KBM-7 (cell line): ENCODE measurements at places on chromosomes 2 and 18.
A peak's percentile ranks its signal among the peaks of the same experiment; 100 is the strongest.

DNA sequence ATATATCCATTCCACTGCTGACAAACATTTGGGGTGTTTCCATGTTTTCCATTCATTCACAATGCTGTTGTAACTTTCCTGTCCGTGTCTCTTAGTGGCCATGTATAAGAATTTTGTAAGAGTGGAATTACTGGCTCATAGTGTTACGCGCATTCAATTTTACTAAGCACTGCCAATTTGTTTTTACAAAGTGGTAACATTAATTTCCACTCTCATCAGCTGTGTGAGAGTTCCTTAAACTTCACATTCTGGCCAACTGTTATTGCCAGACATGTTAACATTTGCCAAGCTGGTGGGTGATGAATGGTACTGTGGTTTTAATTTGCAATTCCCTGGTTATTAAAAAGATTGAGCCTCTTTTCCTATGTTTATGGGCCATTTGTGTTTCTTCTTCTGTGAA lies 134.2 kb downstream of the DTNB start:
- no peak for DNase-seq

DNA sequence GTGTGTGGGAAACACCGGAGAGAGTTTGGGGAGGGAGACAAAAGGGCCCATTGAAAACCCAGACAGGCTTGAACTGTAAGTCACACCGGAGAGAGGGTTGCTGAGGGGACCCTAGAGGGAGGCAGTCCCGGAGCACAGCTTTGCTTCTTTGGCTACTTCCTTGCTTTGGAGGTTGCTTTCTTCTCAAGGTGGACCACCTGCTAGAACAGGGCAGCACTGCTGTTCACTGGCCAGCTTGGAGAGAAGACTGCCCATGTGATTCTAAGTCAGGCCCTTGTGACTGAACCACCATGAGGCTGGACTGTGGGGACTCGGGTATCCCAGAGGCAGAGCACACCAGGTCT lies 4.4 kb downstream of the ACTG2 start:
- DNase-seq, result no peak

GRCh38 chr2:3432693-3433338 lies 53.3 kb downstream of the TRAPPC12 start:
- DNase-seq, result no peak

DNA sequence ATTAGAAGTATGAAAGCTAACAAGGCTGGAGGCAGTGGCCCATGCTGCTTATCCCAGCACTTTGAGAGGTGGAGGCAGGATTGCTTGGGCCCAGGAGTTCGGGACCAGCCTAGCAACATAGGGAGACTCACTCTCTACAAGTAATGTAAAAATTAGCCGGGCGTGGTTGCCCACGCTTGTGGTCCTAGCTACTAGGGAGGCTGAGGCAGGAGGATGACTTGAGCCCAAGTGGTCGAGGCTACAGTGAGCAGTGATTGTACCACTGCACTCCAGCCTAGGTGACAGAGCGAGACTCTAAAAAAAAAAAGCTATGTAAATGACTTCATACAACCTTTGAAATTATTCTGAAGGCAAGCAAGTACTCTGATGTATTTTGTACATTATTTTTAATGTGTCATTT lies 1.5 kb downstream of the RMDN2 start:
- no peak for DNase-seq

DNA sequence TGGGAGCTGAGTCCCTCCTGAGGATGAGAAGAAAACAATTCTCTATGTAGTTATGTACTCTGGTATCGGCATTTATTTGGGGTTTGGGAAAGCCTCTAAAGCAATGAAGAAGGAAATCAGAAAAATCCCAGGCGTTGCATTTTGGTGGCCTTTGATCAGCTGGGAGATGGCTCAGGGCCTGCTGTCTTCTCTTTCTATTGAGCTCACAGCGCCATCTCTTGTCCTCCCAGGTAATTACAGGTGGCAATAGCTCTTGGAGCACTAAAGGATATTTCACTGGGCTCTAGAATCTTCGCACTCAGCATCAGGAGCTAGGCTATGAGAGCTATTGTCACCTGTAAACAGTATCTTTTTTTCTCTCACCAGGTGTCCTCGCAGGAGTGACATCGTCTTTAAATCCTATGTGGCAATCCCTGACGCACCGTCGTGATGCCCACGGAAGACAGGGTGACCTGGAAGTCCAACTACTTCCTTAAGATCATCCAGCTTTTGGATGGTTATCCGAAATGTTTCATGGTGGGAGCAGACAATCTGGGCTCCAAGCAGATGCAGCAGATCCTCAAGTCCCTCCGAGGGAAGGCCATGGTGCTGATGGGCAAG lies 76.1 kb upstream of the PMAIP1 start:
- peak; percentile 62 for DNase-seq

- DNase-seq, result no peak
Observed at GRCh38 chr18:74528913-74529312, 5.4 kb upstream of the CNDP1 start.

DNA sequence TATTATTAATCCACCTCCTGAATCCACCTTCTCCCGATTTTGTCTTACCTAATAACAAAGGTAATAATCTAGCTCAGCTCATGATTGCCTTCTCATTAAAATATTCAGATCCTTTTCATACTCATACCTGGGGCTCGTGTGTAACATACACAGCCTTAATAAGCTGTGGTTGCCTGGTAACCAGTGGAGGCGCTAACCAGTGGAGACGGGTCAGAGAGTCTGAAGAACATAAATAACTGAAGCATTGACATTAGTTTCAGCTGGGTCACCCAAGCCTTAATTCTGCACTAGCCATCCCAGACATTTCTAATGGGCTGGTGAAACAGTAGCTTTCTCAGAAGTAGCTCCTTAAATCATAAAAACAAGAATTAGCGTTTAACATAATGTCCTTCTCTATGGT lies 14.8 kb upstream of the DTNA start:
- DNase-seq, result no peak

- DNase-seq, result no peak
Observed at GRCh38 chr2:122627388-122627787, 871.9 kb downstream of the TSN start.

DNA sequence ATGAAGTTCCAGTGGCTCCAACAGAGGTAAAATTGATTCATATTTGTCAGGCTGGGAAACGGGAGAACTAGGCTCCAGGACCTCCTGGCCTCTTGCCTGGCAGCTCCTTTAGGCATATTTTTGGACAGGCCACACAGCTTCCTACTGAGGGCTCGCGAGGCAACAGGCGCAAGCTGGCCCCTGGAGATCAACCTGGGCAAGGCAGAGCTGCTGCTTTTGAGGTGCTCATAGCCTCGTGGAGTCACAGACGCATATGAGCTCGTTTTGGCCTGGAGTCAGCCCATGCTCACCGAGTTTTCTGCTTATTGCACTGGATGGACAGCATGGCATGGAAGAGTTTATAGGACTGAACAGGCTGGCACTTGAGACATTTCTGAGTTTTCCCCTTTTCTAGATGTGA lies 97.7 kb downstream of the CAPN13 start:
- no peak for DNase-seq

DNA sequence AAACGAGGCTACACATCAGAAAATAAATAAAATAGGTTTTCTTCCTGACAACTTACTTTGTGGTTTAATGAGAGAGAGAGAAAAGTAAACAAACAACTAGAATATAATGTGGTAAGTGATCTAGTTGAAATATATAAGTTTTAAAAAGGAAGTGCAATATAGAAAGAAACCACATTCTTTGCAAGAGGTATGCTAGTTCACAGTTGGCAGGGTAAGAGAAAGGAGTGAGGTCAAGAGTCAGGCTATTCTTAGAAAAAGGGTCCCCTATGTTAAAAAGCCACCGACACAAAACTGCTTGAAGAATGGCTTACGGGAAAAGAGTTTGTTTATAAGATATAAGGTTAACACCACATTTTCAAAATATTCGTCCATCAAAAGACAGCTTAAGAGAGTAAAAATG lies 462.1 kb downstream of the ERBB4 start:
- no peak for DNase-seq

DNA sequence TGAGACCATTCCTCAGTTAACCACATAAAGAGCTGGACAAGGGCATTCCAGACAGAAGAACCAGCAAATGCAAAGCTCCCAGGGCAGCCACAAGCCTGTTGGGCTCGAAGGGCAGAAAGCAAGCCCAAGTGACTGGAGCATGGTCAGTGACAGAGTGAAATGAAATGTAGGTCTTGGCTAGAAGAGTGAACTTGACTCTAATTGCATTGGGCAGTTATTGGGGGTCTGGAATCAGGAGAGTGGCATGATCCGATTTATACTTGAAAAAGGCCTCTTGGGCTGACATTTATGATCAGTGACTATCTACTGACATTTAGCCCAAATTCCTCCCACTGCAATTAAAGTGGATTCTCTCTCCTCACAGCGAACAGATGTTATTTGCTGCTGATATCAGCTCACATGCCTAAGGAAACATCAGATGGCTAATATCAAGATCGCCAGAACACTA lies 152.5 kb upstream of the KLF7 start:
- DNase-seq, result no peak

- DNase-seq, result no peak
Observed at GRCh38 chr2:39679805-39680204, 14.1 kb downstream of the TMEM178A start.

DNA sequence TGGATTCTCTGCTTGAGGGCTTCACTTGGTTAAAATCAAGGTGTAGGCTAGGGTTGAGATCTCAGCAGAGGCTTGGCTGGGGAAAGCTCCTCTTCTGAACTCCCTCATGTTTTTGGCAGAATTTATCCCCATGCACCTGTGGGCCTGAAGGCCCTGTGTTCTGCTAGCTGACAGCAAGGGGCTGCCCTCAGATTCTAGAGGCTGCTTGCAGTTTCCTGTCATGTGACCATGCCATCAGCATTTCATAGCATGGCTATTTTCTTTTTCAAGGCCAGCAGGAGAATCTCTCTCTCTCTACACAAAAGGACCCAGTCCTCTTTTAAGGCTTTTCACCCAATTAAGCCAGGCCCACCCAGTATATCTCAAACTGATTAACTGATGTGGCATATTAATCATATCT lies 514.8 kb upstream of the HNMT start:
- no peak for DNase-seq

DNA sequence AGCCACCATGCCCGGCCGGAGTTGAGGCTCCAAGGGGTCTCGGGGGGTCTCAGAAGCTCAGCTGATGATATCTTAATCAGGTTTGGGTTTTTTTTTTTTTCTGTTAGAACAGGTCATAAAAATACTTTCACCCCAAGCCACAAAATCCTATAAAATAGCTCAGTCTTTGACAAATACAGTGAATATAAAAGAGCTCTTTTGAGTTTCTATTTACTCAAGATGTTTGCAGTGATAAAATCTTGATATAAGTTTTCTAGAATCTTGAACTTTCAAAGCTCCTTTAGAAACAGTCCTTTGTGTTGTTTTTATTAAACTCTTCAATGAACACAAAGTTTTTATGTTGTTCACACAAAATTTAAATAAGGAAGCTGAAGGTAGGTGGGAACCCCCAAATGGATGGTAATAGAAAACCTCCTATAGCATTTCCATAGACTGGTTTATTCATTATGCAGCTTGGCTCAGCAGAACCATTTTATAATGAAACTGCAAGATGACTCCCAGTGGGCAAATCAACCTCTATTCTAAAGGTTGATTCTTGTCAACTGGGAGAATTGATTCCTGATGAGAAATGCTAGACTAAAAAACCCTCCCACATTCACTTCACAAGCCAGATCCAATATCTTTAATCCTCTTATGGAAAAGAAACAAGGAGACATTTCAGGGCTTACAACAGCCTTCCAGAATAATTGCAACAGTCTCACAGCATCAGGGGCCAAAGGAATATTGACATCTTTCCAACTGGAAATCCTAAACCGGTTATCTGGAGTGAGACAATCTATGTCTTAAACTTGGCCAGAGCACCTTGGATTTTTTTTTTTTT lies 13.6 kb upstream of the NARS1 start:
- no peak for DNase-seq

DNA sequence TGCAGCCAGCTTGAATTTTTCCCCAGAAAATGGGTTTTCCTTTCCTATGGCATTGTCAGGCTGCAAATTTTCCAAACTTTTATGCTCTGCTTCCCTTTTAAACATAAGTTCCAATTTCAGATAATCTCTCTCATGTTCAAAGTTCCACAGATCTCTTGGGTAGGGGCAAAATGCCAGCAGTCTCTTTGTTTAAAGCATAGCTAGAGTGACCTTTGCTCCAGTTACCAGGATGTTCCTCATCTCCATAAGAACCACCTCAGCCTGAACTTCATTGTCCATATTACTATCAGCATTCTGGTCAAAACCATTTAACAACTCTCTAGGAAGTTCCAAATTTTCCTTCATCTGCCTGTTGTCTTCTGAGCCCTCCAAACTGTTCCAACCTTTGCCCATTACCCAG lies 68.3 kb downstream of the SGPP2 start:
- DNase-seq, result no peak

- DNase-seq, result no peak
Observed at GRCh38 chr2:157785866-157786662, 90.1 kb downstream of the ACVR1 start.

DNA sequence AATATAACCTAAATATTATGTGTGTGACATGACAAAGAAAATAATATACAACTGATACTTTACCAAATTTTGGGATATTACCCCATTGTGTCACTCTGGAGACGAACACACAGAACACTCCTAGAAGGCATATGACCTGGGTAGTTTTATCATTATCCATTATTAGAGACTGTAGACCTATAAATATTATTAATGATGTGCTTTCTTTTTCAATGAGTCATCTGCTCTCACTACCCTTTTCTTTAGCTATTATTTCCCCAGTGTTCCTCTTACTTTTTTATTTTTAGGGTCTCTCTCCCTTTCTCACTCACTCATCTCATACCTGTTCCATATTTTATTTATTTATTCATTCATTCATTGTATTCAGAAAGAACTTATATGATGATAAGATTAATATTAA lies 143.3 kb upstream of the ITGA4 start:
- no peak for DNase-seq

GRCh38 chr2:17460371-17461086 lies 57.7 kb downstream of the RAD51AP2 start:
- no peak for DNase-seq

GRCh38 chr2:177772529-177772928 lies 300.0 kb downstream of the PDE11A start:
- DNase-seq, result peak; percentile 68

- DNase-seq, result no peak
Observed at GRCh38 chr2:221102896-221103688, 469.0 kb downstream of the EPHA4 start.

GRCh38 chr18:38933910-38934510 lies 1368.4 kb upstream of the CELF4 start:
- DNase-seq, result no peak

GRCh38 chr2:46377101-46377581 lies 79.9 kb downstream of the EPAS1 start:
- DNase-seq, result no peak

DNA sequence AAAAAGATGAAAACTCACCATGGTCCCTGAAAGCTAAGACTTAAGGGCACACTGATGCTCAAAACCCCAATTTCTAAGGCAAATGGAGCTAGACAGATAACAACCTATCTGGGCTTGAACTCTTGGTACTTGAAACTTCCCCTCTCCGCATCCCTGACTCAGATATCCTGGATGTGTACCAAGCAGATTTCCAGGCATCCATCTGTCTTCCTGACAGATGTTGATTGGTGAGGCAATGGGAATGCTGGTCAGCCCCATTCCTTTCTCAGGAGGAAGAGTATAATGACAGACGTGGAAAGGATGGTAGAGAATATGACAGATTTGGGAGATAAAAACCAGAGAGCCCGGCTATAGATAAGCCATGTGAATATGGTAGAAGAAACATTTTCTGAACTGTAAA lies 69.2 kb downstream of the ADD2 start:
- no peak for DNase-seq

GRCh38 chr2:218368621-218369153 lies 12.0 kb downstream of the CATIP start:
- DNase-seq, result peak; percentile 38
